HT1080 (cell line): ENCODE measurements at places on chromosomes 2 and 18.

GRCh38 chr2:120857931-120858330 lies 122.3 kb downstream of the GLI2 start:
- no peak for DNase-seq

- no peak for DNase-seq
Measured at GRCh38 chr2:72723769-72724370, 102.0 kb downstream of the EXOC6B start.

GRCh38 chr2:101386599-101387150 lies 628 bp downstream of the CREG2 start:
- DNase-seq = no peak

- peak; percentile 51 for DNase-seq
Measured at GRCh38 chr2:196597531-196597930, 42.0 kb upstream of the CCDC150 start.

DNA sequence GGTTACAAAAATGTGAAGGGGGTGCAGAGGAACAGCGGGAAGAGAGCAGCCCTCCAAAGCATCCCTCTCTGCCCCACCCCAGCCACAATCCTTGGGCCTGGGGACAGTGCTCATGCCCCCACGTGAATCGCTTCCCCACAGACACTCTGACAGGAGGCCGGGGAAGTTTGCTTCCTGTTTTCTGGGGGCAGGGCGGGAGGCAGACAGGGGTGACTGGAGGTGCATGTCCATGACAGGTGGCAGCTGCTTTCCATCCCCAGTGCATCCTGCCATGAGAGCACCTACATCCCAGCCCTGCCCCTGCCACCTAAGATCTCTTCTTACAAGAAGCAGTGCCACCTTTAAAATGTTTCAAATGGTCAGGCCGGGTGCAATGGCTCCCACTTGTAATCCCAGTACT lies 47.2 kb upstream of the UBE2F start:
- no peak for DNase-seq
